ENCODE measurements at places on chromosomes 1 and 21.

- DNase-seq: no peak
These were observed 31.2 kb upstream of the COL6A2 start for GRCh38 chr21:46066591-46067331.

GRCh38 chr21:36087362-36088138, 17.7 kb downstream of the CBR1 start:
- DNase-seq: peak; percentile 69

DNA sequence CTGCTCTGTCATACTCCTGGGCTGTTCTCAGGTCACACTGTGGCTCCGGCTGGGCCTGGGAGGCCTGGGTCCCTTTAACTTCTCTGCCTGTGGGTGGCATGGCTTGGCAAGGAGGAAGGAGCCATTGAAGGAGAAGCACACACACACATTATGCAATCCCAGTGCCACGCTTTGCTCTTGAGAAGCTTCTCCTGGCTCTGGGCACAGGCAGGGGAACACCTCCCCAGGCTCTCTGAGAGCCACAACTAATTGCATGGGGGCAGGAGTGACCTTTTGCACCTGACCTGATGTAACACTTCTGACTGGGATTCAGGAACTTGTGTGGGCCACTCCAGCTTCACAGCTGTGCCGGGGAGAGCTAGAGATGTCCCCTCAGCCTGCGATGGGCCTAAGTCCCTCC, 23.1 kb downstream of the LGR6 start:
- DNase-seq: no peak

DNA sequence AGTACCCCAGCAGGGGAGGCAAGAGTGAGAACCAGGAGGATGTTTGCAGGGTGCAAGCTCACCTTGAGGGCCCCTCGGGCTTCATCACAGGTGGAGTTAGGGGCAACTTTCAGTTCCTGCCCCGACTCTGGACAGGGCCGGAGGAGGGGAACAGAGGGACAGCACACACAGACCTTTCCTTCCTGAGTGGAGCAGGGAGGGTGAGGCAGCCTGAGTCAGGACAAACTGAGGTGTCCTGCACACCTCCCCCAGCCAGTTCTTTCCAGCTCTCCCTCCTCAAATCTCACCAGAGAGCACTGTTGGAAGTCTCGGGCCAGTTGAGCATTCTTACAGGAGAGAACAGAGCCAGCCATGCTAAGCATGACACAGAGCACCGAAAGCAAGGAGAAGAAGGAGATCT, 1.5 kb downstream of the ENTREP3 start:
- no peak for DNase-seq

DNA sequence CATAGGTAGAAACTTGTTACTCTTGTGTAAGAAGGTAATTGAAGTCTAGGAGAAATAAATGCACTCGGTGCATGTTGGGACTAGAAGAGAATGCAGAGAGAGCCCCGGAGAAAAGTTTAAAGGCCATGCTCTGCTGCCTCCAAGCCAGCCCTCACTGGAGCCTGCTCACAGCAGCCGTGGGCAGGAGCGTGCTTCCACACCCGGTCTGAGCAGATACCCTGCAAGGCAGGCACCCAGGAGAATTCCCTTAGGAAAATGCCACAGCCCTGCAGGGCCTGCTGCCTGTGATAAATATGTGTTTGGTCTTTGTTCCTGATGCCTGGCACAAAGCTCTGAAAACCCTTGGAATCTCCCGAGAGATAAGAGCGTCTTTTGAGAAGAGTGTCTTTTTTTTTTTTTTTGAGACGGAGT, 22.8 kb downstream of the C2CD2 start:
- DNase-seq: peak; percentile 85

- no peak for DNase-seq
These were observed 24.6 kb upstream of the TTC22 start for GRCh38 chr1:54825696-54826095.

GRCh38 chr1:63557365-63557987, 34.2 kb downstream of the EFCAB7 start:
- DNase-seq: peak; percentile 8

- no peak for DNase-seq
These were observed 31.3 kb downstream of the VTCN1 start for GRCh38 chr1:117179471-117179870.

DNA sequence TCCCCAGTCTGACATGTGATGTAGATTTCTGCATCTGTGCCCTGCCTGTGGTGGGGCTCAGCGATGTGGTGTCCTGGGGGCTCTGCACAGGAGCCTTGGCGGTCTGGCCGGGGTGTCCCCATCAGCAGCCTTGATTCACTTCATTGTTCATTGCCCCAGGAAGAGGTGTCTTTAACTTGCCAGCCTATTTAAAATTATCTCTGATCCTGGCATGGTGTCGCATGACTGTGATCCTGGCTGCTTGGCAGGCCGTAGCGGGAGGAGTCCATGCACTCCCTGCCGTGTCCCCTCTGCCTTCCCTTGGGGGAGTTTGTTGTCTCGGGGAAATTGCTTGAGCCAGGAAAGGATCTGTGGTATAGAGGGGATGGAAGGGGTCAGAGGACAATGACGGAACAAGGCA, 59.9 kb downstream of the TRIM11 start:
- no peak for DNase-seq

GRCh38 chr1:6210591-6211355, 4.9 kb downstream of the RNF207 start:
- DNase-seq: no peak

DNA sequence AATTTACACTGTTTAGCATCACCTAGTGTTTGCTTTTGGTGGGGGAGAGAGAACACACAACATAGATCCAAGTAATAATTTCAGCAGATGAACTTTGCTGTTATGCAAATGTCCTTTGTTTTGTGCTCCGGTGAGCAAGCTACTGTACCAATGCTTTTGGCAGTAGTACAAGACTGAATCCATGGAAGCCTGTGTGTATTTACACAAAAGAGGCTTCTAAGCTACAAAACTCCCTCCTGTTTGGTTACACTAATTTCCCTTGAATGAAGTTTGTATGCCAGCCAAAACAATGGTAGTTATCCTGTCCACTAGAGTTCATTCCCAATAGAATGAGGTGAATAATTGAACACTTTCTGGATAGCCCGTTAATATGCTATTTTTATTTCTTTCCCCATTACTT, 320.5 kb downstream of the KCTD3 start:
- DNase-seq: no peak

DNA sequence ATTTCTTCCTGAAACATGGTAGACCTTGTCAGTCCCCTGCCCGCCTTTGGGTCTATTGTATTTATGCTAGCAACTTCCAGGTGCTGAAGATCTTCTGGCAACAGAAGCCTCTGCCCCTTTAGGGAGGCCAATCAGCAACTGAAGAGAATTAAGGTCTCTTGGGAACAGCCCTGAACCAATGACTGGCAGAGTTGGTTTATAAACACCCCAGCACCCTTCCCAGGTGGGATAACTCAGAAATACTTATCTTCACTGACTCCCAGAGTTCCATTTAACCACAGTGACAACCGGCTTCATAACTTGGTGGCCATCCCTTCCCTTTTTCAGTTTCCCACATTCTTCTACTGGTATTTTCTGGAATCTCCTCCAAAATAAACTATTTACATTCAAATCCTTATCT, 27.2 kb upstream of the TMCO1 start:
- no peak for DNase-seq

- no peak for DNase-seq
These were observed 71.9 kb upstream of the KLHDC7A start for GRCh38 chr1:18408656-18409370.

GRCh38 chr1:55040083-55040932, 960 bp downstream of the PCSK9 start:
- DNase-seq: no peak

GRCh38 chr1:119329541-119330461, 38.8 kb upstream of the HAO2 start:
- no peak for DNase-seq

DNA sequence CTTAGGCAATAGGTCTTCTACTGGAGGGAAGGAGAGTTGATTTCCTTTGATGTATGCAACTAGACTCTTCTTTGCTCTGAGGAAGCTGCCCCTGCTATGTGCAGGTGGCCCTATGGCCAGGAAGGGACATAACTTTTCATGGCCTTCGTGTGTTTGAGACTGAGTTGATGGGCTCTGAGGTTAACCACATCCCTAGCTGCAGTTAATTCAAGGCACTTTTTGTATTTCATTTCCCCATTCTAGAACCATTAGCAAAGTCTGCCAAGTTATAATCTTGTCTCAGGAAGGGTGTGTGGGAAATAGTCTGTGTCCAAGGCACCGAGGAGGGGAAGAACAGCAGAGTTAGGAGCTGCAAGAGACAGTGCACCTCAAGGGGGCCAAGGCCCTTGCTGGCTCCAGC, 2.5 kb downstream of the FCRL4 start:
- no peak for DNase-seq
